ENCODE measurements at places on chromosomes 6 and 20.

DNA sequence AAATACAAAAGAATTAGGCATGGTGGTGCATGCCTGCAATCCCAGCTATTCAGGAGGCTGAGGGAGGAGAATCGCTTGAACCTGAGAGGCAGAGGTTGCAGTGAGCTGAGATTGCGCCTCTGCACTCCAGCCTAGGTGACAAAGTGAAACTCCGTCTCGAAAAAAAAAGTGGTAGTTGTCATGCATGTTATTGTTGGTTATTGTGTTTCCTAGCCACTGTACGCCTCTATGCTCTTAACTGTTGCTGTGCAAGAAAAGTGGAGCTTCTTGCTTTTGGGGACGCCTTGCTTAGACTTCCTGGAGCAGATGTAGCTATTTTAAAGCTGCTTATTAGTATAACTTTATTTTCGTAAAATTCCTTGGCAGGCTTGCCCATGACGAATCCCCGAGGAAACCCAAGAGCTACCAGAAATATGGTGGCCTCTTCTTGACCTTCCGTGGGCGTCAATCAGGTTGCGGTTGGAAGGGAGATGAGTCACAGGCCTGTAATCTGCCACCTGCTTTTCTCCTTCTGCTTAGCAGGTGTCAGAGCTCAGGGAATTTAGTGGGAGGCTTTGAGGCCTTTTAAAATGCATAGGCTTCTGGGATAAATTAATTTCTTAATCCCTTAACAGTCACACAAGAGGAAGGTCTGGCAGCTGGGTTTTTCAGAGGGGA lies 17.3 kb downstream of the GABRR2 start:
- no peak for DNase-seq

GRCh38 chr20:42915081-42915480 lies 274.6 kb downstream of the PTPRT start:
- DNase-seq = no peak

- DNase-seq = no peak
Measured at GRCh38 chr6:53009056-53009455, 14.0 kb upstream of the GSTA4 start.

DNA sequence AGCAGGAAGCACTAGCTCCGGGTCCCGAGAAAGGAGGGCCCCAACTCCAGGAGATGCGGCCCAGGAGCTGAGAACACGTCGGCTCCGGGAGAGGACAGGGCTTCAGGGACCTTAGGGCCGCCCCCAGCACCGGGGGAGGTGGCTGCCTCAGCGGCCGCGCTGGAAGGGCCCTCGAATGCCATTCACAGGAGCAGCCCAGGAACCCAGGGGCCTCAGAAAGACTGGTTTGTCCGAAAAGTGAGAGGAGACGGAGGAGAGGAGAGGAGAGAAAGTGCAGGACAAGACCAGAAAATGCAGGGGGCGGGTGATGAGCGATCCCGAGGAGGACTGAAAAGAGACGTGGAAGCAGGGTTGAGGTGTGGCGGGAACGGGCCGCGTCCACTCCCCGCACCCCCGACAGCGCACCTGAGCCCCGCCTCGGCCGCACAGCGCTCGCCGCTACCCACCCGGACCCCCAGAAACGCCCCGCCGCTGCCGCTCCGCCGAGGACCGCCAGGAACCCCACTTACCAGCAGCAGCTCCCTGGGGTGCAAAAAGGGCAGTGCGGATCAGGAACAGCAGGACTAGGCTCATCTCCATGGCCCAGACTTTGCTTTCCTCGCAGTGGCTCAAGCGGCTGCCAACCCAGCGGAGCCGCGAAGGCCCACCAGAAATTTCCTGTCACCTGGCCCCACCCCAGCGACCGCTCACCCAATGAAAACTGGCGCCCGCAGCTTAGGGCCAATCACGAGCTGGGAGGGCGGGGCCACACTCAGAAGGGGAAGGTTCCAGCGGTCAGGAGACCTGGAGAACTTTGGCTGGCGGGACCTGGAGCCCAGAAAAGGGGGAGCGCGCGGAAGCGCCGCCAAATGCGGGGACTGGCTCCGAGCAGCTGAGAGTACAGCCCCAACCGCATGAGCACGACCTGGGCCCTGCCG lies 25.4 kb downstream of the HLA-F start:
- peak; percentile 70 for DNase-seq

- DNase-seq = no peak
Measured at GRCh38 chr6:113600551-113601339, 256.4 kb upstream of the MARCKS start.

DNA sequence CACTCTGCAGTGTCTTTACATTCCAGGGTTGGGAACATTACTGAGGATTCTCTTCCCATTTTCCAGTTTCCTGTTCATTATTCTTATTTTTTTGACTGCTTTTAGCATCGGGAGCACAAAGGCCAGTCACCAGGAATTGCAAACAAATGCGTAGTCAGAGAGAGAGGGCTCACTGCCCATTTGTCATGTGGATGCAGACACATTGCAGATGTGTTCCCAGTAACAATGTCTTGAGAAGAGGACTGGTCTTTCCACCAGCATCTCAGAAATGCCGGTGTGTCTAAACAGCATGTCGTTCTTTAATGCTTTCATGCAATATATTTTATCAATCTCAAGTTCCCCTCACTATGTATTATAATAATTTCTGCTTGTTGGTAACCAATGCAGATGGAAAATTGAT lies 952 bp upstream of the TAAR6 start:
- DNase-seq = no peak

DNA sequence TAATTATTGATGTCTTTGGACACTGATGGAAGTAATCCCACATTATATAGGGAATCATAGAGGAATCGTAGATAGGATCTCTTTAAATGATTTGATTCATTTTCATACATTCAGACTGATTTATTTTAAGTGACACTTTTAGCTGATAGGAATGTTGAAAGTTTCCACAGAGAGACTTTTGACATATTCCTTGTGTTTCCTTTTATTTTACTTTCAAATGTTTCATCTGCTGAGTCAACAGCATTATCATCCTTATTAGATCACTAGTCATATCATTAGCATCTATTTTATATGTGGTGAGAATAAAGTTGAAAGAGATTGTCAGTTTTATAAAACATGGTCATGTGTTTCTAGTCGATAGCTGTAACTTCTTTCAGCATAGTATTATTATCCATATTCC lies 13.4 kb downstream of the DCBLD1 start:
- no peak for DNase-seq

DNA sequence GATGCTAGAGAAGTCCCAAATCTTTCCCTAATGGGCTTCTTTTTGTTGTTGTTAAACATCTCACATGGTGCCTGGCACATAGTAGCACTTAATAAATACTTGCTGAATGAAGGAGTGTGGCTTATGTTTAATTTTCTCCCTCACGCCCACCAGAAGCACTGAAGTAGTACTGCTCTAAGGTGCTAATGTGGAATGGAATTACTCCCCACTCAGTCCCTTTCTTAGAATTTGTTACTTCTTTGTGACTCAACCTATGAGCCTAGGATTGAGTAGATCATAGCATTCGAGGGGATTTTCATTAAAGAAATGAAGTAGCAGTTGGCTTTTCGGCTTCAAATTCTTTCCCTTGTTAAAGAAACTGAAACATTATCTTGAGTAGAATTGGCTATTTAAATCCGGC lies 192.8 kb downstream of the CLIC5 start:
- no peak for DNase-seq

DNA sequence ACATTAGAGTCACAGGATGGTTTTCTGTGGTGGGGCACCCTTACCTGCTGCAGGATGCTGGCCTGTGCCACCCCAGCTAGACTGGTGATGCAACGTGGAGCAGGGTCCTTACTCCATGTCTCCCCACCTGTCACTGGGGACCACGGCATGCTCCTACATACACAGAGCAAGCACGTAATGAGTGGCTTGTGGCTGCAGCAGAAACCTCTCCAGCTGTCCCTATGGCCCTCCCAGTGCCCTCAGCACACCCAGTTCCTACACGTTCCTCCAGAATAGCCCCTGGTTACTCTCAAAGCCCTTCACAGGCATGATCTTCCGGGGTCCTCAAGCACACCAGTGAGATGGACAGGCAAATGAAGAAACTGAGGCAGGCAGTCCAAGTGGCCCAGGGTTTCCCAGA lies 3.2 kb upstream of the LSM14B start:
- DNase-seq = no peak

DNA sequence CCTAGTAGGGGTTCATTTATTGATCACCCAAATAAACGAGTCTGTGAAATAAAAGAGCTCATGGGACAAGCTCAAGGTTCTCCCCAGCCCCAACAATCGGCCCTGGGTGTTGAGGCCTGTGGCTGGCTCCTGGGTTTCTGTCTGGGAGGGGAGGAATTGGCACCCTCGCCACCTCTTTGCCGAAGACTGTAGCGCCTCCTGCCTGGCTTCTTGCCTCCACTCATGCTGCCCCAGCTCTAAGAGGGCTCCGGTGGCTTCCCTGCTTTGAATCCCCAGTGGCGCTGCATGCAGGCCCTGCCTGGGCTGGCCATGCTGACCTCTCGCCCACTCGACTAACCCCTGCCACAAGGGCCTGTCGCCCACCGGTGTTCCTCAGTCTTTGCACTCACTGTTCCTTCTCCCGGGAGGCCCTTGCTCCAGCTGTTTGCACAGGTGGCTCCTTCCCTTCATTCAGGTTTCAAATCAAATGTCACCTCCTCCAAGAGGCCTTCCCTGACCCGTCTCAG lies 5.4 kb downstream of the MLN start:
- DNase-seq = no peak

DNA sequence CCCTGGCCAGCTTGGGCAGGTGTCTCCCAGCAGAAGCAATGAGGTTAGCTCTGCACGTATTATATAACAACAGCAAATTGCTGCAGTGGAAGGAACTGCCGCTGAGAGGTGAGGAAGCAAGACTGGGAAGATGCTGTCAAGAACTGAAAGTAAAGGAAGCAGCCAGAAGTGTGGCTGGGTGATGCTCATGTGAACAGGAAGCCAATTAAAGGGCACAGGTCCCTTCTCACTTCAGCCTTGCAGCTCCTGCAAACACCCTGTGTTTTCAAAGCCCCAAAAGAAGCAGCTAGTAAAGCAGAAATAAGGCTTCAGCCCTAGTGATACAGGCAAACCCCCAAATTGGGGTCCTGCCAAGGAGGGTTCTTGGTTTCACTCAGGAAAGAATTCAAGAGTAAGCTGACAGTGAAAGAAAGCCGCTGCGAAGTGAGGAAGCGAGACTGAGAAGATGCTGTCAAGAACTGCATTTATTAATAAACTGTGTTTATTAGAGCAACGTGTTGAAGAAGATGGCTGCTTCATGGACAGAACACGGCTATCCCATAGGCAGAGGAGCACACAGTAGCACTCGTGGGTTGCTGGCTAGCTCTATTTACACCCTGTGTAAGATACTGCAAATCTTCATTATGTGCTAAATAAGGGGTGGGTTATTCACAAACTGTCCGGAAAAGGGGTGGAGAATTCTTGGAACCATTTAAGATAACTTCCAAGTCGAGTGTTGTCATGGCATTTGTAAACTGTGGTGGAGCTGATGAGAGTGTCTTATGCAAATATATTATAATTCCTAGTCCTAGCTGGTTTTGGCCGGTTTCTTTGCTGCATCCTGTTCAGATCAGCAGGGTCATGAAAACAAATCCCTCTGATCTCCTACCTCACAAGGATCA lies 152.2 kb downstream of the LINC00237 start:
- no peak for DNase-seq

DNA sequence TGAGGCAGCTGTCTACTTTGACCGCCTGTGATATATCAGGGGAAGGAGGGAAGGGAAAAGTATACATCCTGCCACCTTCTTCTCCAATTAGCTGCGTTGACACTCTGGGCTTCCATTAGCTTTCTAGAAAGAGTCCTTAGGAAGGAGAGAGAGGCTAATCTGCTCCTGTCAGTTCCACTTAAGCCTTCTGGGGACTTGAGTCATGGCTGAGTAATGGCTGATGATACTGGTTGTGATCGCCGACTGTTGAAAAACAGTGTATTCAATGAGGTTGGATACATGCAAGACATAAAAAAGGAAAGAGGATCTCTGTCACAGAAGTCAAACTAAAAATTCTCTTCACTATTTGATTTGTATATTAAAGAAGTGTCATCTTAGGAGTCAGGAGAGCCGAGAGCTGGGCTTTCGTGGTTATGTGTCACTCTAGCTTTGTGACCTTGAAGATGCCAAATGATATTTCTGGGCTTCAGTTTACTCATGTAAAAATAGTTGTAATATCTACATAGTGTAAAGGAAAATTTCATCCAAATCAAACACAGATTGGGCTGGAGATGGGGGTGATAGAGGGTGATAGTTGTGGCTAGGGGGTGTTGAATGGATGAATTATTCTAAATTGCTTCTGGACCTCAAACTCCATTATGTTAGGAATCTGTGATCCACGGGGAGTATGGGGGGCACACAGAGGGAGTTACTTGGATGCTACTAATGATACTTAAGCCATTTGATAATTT lies 189.0 kb downstream of the UST start:
- DNase-seq = no peak

DNA sequence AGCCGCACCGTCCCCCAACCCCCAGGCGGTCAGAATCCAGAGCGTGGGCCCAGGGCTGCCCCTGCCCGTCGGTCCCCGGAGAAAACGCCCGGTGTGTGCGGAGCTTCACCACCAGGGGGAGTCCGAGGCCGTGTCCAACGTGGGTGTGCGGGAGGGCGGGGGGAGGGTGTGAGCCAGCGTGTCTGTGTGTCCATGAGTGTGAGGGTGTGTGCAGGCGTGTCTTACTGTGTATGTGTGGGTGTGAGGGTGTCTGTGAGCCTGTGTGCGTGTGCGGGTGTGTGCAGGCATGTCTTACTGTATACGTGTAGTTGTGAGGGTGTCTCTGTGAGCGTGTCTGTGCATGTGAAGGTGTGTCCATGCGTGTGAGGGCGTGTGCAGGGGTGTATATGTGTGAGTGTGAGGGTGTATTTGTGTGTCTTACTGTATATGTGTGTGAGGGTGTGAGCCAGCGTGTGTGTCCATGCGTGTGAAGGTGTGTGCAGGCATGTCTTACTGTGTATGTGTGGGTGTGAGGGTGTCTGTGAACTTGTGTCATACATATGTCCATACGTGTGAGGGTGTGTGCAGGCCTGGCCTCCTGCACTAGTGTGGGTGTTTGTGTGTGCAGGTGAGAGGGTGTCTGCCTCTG lies 24.6 kb upstream of the GATA5 start:
- DNase-seq = peak; percentile 65

GRCh38 chr6:38427492-38428210 lies 212.1 kb downstream of the BTBD9 start:
- no peak for DNase-seq

DNA sequence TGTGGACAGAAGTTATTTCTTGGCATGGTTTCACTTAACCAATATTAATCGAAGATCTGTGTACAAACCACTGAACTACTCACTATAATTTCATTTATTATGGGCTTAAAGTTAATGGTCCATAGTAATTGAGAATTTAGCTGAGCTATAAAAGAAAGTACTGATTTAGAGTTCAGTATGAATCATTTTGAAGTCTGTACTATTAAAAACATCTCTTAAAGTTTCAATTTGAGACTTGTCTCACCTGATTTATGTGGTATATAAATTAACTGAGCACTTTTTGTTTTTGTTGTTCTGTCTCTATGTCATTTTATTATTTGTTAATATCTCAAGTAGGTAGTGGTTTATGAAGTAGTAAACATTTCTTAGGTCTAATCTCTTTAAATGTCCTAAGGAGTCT lies 24.9 kb downstream of the KPNA5 start:
- DNase-seq = no peak
